ENCODE measurements at places on chromosomes 11 and 22.

DNA sequence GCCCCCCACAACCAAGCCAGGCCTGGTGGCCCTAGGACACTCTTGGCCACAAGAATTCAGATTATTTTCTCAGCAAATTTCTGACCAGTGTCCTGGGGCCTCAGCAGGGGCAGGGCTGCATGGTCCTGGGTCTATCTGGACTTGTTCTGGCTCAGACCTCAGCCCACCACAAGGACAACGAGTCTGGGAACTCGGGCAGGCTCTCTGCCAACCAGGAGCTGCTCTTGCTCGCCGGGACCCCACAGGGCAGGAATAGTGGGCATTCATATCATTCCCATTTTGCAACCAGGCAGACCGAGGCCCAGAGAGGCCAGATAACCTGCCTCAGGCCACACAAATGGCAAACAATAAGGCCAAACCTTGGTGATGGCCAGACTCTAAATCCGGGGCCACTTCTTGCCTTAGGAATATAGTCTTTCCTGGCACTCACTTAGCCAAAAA, 75.4 kb upstream of the WNT7B start:
- no peak for DNase-seq

DNA sequence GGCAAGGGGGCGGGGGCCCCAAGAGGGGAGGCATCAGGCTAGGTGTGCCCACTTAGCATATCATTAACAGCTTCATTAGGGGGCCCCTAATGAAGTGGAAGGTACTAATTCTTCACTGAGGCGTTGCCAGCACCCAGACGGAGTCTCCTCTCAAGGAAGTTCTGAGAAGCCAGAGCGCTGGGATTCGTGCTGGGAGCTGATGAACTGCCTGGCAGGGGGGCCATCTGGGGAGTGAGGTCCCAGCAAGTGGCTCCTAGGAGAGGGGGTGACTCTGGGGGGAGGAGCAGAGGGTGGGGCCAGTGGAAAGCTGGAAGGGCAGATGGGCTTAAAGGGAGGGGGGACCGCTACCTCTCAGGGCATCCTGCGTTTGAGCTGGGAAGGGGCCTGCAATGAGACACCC, 29.8 kb downstream of the DAGLA start:
- no peak for DNase-seq

DNA sequence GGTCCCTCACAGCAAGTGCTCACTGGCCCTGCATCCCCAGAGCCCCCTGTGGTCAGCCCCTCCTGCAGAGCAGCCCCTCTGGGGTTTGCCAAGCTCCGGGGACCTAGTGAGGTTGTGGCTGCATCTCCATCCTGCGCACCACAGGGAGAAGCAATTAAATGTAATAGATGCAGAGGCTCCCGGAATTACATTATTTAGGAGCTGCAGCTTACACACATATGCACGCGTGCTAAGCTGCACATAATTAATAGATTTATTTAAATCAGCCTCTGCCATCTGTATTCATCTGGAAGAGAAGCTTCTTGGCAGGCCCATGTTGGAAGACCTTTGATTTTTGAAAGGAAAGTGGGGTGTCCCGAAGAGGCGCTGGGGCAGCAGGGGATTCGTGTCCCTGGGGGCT, 1271.5 kb downstream of the BRD1 start:
- DNase-seq: no peak

GRCh38 chr22:49460592-49461281, 366.9 kb downstream of the BRD1 start:
- DNase-seq: no peak

- no peak for DNase-seq
Measured at GRCh38 chr11:450809-451451, 851 bp downstream of the PTDSS2 start.

- DNase-seq: no peak
Measured at GRCh38 chr11:74673693-74674360, 57.4 kb downstream of the CHRDL2 start.

GRCh38 chr22:50325444-50326224, 1.2 kb downstream of the DENND6B start:
- no peak for DNase-seq

GRCh38 chr11:94525546-94526324, 13.5 kb downstream of the C11orf97 start:
- no peak for DNase-seq

GRCh38 chr11:35139722-35140282, 831 bp downstream of the CD44 start:
- DNase-seq: no peak

DNA sequence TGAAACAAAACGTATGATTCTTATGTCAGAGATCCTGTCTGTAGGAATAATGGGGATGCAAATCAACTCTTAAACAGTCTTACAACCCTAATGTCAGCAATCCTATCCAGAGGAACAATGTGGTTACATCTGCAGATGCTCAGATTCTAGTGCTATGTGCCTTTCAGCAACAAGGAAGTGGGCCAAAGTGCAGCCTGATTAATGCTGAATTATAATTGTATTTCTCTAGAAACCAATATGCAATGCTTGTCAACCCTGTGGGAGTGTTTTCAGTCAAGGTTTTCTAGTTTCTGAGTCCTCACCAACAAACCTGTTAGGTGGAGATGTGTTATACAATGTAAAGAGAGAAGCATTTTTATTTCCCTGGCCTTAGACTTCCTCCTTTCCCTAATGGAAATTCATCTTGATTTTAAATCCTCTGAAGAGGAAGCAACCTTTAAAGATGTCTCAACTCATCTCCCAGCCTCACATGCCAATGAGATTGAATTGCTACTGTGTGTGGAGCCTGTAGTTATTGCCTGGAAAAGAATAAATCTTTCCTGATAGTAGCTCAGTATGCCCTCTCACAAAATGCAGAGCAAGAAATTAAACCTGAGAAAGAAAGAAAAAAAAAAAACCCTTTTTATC, 26.2 kb upstream of the TMEM123 start:
- DNase-seq: no peak

DNA sequence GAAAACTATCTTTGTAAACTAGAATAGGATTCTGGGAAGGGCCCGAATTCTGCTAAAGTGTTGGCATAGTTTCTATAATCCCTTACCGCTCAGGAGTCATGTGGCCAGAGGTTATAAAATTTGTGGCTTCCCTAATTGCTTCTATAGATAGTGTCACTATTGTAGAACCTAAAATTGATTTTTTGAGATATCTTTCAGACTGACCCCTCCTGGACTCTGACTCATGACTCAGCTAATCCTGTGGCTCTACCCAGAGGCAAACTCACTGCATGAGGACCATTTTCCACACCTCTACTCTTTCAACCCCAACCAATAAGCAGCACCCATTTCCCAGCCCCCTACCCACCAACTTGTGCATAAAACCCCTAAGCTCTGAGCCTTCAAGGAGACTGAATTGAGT, 61.8 kb upstream of the PRSS23 start:
- DNase-seq: no peak

DNA sequence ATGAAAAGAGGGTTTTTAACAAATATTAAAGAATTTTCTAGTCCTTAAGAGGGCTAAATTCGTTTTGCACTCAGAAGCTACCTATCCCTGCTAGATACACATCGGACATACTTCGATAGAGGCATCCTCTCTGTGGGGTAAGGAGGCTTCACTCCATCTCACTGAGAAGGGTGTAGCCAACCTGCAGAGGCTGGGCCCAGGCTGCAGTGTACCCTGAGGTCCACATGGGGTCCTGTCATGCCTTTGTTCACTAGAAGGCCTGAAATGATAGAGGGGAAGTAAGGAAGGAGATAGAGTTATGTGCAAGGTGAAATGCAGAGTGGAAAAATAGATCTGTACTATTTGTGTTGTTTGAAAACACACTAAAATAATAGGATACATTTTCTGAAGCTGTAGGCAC, 45.6 kb downstream of the IGSF9B start:
- DNase-seq: no peak

GRCh38 chr11:104856607-104857006, 41.7 kb downstream of the CASP12 start:
- DNase-seq: no peak

DNA sequence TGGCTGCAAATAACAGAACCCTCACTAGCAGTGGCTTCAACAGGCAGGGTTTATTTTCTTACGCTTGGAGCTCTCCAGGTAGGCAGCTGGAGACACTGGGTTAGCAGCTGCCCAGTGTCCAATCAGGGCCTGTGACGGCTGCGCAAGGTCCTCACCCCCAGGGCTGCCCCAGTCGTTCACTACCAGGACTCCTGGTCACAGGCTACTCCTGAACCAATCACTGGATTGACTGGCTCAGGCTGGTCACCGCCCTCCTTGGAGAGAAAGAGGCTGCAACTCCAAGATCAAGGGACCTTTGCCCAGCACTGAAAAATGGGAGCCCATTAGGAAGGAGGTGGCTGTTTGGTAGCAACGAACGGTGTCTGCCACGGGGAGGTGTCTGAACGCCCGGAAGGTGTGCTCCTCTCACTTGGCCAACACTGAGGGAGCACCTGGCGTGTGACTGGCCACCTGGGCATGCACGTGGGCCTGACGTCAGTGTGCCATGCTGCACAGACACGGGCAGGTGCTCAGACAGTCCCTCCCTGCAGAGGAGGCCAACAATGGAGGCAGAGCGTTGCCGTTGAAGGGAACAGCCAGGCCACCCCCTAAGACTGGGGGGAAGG, 5.1 kb downstream of the ARSA start:
- no peak for DNase-seq

DNA sequence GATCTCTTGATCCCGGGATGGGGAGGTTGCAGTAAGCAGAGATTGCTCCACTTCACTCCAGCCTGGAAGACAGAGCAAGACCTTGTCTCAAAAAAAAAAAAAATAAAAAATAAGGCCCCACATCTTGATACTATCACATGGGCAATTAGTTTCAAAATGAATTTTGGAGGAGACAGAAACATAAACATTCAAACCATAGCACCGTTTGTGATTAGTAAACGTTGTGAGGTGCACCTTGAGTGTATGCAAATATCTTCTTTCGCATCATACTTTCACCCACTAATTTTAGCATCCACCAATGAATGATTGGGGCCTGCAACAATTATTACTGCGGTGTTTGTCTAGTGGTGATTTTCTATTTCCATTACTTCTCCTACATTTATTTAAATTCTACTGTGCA, 11.0 kb upstream of the SPDYC start:
- no peak for DNase-seq

- no peak for DNase-seq
Measured at GRCh38 chr22:37285937-37286336, 3.6 kb downstream of the CYTH4 start.

- DNase-seq: no peak
Measured at GRCh38 chr22:42758931-42759629, 38.4 kb upstream of the A4GALT start.

GRCh38 chr22:47178339-47178738, 415.9 kb downstream of the TBC1D22A start:
- no peak for DNase-seq

DNA sequence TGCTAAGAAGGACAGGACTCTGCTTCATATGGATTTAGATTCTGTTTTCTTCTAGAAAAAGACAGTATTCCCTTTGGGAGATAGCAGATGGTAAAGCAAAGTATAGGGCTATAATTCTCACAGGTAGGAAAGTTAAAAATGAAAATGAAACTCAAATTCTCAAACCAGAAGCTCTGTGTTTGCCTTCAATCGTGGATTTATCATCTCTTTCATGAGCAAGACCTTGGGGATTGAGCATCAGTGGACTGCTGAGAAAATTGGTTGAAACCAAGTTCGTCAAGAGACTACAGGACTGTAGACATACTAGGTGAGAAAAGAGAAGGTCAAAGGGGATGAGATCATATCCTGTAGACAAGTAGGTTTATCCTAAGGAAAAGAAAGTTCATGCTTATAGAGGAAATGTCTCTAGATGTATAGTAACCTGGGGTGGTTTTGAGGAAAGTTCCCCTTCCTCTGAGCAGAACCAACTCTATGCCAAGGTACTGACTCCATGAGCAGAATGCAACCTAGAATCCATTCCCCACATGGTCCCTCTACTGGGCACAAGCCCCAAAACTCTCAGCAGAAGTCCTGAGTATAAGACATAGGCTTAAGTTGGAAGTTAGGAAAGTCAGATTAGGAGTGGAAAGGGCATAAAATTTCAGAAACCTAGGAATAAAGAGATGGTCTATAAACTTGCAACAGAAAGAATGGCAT, 46.5 kb downstream of the SLC5A12 start:
- DNase-seq: no peak

DNA sequence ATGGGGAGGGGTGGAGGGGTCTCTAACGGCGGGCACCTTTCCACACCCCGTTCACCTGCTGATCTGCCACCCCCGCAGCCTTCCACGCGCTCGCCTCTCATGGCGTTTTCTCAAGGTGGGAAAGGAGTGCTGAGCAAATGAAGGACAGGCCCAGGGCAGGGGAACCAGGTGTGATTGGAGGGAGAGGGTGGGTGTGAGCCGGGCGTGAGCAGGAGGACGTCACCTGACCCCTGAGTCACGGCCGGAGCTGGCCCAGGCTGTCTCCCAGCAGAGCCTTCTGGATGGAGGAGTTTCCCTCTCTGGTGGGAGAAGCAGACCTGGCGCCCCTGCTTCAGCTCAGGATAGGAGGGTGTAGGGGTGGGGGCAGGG, 14.0 kb upstream of the ARHGAP8 start:
- DNase-seq: no peak

DNA sequence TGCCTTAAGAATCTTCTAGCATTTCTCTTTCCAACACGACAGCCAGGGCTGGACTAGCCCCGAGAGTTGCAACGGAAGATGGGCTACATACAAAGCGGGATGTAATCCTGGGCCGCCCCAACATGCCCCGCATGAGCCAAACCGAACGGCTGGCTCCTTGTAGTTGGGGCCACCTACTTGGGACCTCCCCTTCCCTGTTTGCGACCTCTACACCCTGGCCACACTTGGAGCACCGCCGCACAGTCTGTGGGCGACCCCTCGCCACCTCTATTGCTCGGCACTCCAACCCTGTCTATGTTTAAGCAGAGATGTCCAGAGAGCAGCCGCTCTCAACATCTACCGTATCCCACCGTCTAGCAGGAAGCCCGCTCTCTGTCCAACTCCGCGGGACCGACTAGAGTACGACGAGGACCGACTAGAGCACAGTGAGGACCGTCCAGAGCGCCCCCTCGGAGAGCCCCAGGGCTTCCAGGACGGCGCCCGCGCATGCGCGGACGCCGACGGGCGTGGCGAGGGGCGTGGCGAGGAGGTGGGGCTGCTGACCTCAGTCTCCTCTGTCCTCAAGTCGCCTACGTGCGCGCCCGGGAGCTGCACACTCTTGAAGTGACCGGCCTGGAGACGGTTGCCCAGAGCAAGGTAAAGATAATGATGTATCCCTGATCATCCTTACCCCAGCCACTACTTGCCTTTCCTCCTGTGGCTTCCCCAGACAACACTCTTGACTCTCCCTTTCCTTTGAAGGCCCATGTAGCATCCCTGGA, 32.3 kb downstream of the NEAT1 start:
- DNase-seq: peak; percentile 66

- no peak for DNase-seq
Measured at GRCh38 chr11:76640501-76640900, 30.0 kb downstream of the LRRC32 start.

DNA sequence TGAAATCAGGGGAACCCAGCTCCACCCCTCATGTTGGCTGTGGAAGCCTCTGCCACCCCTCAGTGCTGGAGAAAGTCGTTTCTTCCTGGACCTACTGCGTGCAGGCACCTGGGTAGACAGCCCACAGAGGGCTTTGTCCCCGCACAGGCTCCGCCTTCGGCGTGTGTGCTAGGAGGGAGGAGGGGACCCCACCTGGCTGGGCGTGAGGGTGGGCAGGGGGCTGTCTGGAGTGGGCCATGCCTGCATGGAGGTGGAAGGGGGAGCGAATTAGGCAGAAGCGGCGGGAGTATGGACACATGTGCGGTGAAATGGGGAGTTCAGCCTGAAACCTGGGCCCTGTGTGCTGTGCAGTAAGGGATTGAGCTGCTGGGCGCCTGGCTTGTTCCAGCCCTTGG, 49.3 kb downstream of the FBLN1 start:
- DNase-seq: no peak

Measured in GM04503 (cell line).